AG08396 (cell line): ENCODE measurements at places on chromosomes 1 and 21.

DNA sequence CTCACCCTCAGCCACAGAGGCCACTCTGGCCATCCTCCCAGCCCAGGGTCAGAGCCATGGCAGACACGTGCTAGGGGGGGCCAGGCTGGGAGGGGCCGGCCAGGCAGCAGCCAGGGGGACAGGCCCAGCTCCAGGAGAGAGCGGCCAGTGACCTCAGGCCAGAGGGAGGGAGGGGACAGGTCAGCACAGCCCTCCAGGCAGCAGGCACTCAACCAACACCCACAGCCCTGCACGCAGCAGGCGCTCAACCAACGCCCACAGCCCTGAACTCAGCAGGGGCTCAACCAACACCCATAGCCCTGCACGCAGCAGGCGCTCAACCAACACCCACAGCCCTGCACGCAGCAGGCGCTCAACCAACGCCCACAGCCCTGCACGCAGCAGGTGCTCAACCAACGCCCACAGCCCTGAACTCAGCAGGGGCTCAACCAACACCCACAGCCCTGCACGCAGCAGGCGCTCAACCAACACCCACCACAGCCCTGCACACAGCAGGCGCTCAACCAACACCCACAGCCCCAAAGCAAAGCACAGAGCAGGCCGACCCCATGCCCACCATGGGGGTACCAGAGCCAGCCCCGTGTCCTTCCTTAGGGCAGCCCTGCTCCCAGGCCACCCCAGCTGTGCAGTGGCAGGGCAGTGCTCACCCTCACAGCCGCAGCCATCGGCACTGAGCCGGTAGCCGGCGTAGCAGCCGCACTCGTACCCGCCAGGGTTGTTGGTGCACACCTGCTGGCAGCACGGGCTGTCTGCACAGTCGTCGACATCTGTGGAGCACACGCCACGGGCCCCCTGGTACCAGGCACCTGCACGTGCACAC, 55.9 kb downstream of the ARHGEF16 start:
- DNase-seq = no peak

GRCh38 chr1:53467391-53467790, 8.2 kb downstream of the DMRTB1 start:
- DNase-seq = no peak

DNA sequence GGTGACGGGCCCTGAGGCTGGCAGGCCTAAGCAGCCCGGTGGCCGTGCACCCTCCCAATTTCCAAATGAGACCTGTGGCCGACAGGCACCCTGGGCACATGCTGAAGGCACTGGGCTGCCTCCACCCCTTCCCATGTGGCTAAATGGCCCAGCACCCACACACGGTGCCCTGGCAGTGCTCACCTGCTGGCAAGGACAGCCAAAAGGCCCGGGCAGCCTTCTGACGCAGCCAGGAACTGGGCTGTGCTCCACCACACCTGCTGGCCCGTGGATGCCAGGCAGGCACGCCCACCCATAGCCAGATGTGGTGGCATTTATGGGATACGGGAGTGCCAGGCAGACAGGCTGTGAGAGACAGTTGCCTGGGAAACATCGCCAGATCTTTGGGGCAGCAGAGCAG, 4.0 kb upstream of the FAAP20 start:
- no peak for DNase-seq

DNA sequence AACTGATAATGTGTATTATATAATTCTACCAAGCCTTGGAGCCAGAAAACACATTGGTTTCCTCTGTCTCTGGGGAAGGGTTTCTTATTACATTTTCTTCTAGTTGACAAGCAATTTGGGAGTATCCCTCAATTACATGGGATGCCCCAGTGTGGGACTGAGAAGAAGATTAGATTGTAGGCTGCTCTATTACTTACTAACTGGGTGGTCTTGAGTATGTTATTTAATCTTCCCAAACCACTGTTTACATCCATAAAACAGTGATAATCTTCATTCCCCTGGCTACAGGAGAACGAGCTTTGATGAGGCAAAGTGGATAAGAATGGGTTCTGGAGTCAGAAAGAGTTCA, 105.8 kb downstream of the TSEN15 start:
- DNase-seq = no peak

DNA sequence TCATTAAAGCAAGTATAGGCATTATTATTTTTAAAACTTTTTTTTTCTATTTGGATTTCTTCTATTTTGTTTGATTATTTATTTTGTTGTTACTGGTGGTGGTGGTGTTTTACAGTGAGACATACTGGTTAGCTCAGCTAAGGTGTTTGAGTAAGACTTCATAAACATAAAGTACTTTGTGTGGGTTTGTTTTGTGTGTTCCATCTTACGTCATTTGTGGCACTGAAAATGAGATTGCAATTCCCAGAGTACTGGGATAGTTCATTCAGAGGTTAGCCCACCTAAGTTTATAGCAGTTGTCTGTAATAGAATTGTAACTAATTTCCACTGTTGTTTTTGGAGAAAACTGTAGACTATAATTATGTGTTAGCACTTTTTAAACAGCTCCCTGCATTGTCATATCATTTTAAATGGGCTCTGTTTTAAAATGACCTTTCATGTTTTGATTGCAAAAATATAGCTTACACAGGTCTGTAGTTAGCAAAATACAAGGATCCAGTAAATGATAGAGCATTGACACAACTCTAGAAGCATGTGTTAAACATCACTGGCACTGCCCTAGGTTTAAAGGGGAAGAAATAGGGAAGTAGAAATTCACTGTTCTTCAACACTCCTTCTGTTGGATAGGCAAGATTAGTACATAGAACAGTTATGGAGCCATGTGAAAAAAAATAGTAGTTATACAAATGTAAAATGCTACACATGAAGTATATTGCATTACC, 171.7 kb downstream of the NFIA start:
- no peak for DNase-seq

DNA sequence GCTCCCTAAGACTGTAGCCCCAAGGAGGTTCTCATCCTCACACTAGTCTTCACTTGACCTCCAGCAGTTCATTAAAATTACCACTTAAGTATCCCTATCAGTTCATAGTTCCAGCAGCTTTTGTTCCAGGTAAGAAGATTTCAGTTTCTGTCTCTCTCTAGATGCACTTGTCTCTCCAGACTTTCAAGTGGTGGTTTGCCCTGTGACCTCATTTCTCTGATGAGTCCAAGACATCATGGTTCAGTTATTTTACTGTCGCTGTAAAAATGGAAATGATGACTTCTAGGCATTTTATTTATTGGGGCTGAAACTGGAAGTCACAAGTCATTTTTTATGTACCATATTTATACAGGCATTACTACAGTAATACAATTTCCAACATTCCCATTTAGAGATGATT, 17.9 kb upstream of the RGS18 start:
- DNase-seq = no peak

- no peak for DNase-seq
Measured at GRCh38 chr1:89425056-89425455, 61.2 kb downstream of the GBP6 start.

- DNase-seq = no peak
Measured at GRCh38 chr1:8844501-8845006, 27.1 kb upstream of the RERE start.

- no peak for DNase-seq
Measured at GRCh38 chr1:166544561-166544960, 294.7 kb upstream of the POGK start.

DNA sequence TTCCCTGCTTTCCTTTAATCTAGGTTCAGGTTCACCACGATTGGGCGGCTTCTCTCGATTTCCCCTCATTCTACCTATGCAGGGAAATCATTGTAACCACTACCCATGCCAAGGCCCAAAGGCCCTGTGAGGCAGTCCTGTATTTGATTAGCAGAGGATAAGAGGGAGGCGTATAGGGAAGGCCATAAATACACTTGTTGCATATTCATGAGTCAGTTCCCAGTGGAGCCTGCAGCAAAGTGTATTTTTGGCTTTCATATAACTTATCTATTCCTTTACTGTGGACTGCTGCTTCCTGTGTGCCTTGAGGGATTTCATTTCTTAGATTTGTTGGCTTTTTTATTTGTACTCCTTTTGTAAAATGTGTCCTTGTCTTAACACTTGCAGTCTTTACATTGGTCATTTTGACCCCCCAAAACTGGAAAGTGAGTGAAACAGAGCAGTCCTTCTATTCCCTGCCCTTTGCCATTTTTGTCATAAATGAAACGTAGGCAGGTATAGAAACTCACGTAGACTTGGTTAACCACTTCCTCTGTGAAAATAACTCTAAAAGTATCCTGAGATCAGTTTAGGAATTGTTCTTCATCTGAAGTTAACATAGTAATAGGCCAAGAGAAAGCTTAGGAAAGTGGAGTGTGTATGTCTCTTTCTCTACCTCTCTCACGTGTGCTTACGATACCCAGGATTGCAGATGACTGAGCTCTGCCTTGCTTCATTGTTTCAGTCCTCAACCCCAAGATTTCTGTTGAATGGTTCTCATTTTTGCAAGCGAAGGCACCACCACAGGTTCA, 19.6 kb upstream of the KCNQ4 start:
- no peak for DNase-seq

GRCh38 chr1:60394436-60394835, 320.9 kb upstream of the C1orf87 start:
- DNase-seq = no peak

GRCh38 chr1:21732664-21733063, 50.3 kb downstream of the USP48 start:
- DNase-seq = no peak

- DNase-seq = no peak
Measured at GRCh38 chr21:43188181-43188580, 19.4 kb downstream of the CRYAA start.

DNA sequence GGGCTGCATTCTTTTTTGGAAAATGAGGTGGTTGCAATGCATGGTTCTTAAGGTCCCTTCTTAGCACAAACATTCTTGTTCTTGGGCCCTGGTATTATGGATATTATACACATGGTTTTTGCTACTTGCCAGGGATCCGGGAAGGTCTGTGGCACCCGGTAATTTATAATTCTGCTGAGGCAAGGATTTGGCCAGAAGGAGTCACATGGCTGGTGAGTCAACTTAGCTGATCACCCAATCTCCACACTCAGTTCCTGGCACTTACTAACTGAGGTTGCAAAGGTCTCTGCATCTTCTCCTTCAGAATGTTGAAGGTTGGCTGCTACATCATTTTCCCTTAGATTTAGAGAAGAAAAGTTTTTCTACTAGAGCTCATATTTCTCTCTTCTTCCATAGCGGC, 112.5 kb downstream of the ROR1 start:
- DNase-seq = no peak

- DNase-seq = no peak
Measured at GRCh38 chr1:46639547-46639946, 22.9 kb upstream of the MOB3C start.

- no peak for DNase-seq
Measured at GRCh38 chr1:162873671-162874666, 13.0 kb upstream of the CCDC190 start.

GRCh38 chr1:64917328-64917861, 49.0 kb downstream of the JAK1 start:
- peak; percentile 85 for DNase-seq

DNA sequence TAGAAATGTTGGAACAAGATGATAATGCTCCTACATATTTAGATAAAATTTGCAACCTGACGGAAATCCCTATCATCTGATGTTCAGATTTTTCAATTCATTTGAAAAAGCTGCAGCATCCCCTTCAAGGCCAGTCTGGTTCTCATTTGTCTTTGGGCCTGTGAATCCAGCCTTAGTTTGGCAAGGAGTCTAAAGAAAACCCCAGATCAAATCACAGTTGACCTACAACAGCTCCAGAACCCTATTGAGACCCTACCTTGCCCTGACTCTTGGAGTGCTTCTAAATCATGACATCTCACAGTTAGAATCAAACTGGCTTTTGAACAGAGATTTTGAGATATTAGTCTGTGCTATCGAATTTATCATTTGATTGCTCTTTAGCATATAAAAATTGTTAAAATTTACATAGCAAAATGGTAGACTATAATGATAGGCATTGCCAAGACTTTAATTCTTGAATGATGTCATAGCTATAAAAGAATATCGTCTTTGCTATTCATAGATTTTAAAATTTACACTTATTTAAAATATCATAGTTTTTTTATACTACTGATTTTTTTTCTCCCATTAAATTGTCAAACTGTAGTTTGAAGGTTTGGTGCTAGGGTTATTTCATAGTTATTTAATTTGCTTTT, 2.2 kb downstream of the PPP2R5A start:
- no peak for DNase-seq

DNA sequence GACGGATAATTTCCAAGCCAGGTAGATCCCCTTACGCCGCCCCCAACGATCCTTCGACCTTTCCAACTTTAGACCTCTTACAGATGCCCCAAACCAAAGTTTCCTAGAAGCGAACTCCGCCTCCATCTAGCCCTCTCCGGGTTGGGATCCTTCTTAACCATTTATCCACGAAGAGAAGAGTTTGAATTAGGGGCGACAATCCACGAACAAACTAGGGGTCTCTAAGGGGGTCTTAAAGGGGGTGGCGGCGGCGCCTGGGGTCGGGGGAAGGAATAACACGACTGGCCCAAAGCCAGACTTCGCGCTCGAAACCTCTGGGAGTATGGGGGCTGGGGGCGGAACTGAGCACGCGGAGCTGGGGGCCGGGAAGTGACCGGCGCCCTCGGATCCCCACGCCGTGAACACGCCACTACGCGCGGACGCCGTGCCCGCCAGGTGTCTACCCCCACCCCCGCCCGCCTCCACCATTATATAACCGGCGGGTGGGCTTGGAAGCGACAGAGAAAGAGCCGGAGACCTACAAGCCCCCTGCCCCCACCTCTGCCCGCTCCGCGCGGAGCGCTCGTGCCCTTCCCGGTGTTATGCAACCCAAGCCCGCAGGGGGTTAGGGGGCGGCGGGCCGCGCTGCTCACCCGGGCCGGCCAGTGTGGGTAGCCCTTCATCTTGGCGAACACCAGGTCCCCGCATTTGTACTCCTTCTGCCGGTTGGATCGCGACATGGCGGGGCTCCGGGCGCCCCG, 594 bp downstream of the HDGF start:
- DNase-seq = peak; percentile 50

GRCh38 chr1:91842056-91842455, 43.9 kb downstream of the TGFBR3 start:
- no peak for DNase-seq

DNA sequence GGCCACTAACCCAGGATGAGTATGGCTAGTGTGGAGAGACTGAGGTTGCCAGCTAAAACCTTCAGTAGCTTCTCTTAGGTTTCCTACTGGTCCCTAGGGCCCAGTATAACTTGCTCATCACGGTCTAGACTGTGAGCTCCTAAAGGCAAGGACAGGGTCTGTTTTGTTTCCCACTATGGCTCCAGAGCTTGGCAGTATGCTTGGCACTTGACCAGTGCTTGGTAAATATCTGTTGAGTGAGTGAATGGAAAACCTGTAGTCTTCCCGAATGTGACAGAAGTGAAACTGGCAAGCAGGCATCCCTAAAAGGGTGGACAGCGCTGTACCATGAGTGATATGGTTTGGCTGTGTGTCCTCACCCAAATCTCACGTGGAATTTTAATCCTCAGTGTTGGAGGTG, 13.1 kb upstream of the PARS2 start:
- DNase-seq = no peak

DNA sequence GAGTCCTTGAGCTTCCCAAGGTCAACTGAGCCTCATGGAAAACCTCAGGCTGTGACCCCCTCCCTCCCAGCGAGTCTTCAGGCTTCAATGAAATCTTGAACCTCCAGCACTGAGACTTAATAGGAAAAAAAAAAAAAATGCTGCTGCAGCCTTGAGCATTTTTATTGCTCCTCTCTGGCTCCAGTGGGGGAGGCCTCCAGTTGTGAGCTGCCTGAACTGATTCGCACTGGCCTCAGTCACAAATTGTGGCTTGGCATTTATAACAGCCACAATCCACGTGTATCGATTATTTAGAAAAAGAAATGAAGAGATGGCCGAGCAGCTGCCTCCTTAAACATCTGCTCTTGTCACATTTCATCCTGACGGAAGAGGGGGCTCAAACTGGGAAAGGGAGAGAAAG, 173.0 kb downstream of the PRDM2 start:
- no peak for DNase-seq
